ENCODE measurements at places on chromosomes 6 and 20. TPM values are rescaled to one million over a fixed set of nuclear protein-coding genes. Genes with fewer than 3 reads are reported as not detected.

GRCh38 chr6:54621285-54621684, 225.3 kb upstream of the FAM83B start:
- no peaks in the 10 kb centered on the region for H3K4me1 ChIP-seq
- no peaks in the 10 kb centered on the region for H3K36me3 ChIP-seq
- no peak for DNase-seq
- H3K4me3 ChIP-seq, result no peak overlapping the region
- no peak overlapping the region for H3K27ac ChIP-seq

GRCh38 chr6:23523771-23524170, 602.2 kb upstream of the NRSN1 start:
- no peak overlapping the region for H3K4me3 ChIP-seq
- no peaks in the 10 kb centered on the region for H3K4me1 ChIP-seq

GRCh38 chr6:1382331-1382882, 7.0 kb upstream of the FOXF2 start:
- peak overlapping the region; percentile 65 for H3K27ac ChIP-seq
- H3K4me3 ChIP-seq, result peak overlapping the region; percentile 48
- H3K36me3 ChIP-seq, result no peaks in the 10 kb centered on the region
- DNase-seq, result no peak

GRCh38 chr6:105797983-105798453, 288.1 kb upstream of the PRDM1 start:
- no peaks in the 10 kb centered on the region for H3K27me3 ChIP-seq
- H3K27ac ChIP-seq, result no peak overlapping the region
- H3K4me3 ChIP-seq, result no peak overlapping the region
- peaks cover 31% of the 10 kb centered on the region for H3K4me1 ChIP-seq
- no peaks in the 10 kb centered on the region for H3K36me3 ChIP-seq

DNA sequence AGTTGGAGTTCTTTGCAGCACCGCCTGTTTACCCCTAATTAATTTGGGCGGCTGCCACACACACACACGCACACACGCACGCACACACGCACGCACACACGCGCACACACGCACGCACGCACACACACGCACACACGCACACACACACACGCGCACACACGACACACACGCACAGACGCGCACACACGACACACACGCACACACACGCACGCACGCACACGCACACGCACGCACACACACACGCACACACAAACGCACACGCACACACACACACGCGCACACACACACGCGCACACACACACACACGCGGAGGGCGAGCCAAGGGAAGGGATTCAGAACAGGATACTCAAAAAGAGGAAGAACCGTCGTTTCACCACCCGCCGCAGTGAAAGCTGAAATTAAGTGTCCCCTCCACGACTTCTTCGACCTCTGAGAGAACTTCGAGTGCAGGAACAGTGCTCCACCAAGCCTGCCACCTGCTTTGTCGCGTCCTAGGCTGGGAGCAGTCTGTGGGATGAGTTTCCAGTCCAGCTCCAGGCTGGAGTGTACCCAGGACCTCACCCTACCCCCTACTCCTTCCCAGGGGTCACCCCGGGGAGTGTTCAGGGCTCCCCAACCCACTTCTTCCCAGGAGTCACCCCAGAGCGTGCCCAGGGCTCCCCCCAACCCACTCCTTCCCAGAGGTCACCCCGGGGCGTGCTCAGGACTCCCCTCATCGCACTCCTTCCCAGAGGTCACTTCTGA, 1.1 kb downstream of the RNASET2 start:
- H3K36me3 ChIP-seq, result no peaks in the 10 kb centered on the region
- peaks cover 62% of the 10 kb centered on the region for H3K4me1 ChIP-seq
- peak overlapping the region; percentile 58 for H3K4me3 ChIP-seq

- no peaks in the 10 kb centered on the region for H3K27me3 ChIP-seq
- no peak overlapping the region for H3K27ac ChIP-seq
- DNase-seq, result no peak
- no peak overlapping the region for H3K4me3 ChIP-seq
- H3K36me3 ChIP-seq, result no peaks in the 10 kb centered on the region
- H3K4me1 ChIP-seq, result peaks cover 12% of the 10 kb centered on the region
Observed at GRCh38 chr6:150646228-150646627, 46.5 kb downstream of the PLEKHG1 start.

DNA sequence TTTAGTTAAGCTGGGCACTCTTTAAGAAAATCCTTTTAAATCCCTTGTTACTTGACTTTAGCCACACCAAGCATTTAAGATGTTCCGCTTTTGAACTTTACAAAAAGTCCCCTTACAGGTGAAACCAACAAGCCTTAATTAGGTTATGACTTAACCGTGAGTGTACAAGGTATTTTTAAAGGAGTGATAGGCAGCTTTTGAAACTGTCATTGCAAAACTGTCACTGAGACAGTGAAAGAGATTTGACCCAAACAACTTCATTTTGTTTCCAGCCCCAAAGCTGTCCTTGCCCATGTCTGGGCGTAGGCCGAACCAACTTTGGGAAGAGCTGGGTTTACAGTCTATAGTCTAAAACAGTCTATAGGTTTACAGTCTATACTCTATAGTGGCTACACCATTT, 305.4 kb downstream of the FARS2 start:
- no peaks in the 10 kb centered on the region for H3K27me3 ChIP-seq
- H3K36me3 ChIP-seq, result no peaks in the 10 kb centered on the region
- H3K4me3 ChIP-seq, result no peak overlapping the region

- H3K4me3 ChIP-seq, result no peak overlapping the region
- H3K27ac ChIP-seq, result no peak overlapping the region
- H3K27me3 ChIP-seq, result no peaks in the 10 kb centered on the region
- H3K36me3 ChIP-seq, result no peaks in the 10 kb centered on the region
- no peak for DNase-seq
- no peaks in the 10 kb centered on the region for H3K4me1 ChIP-seq
Observed at GRCh38 chr20:20201124-20201523, 148.8 kb downstream of the CFAP61 start.

- no peaks in the 10 kb centered on the region for H3K4me1 ChIP-seq
- H3K4me3 ChIP-seq, result no peak overlapping the region
Observed at GRCh38 chr20:48631114-48632016, 196.4 kb downstream of the PREX1 start.

- DNase-seq, result no peak
- H3K4me3 ChIP-seq, result no peak overlapping the region
Observed at GRCh38 chr6:70254784-70255183, 48.1 kb downstream of the COL9A1 start.

DNA sequence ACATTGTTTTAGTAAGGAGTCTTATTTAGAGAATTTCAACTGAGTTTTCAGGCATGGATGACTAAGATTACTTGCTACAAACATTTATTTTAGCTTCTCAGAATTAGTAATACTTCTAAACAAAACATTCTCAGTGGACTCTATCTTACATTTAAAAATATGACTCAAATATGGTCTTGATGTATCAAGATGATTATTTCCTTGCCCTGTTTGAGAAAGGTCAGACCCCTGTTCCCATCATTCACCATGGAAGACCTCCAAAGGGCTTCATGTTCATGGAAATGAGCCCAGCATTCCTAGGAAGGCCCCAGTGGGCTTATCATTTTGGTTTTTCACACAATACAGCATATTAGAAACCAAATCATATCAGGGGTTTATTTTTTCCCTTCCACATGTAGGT, 24.6 kb upstream of the TRPC4AP start:
- no peaks in the 10 kb centered on the region for H3K27me3 ChIP-seq
- no peaks in the 10 kb centered on the region for H3K4me1 ChIP-seq
- H3K36me3 ChIP-seq, result peaks cover 42% of the 10 kb centered on the region
- no peak overlapping the region for H3K4me3 ChIP-seq
- no peak for DNase-seq

KIF13A gene
- total RNA-seq, result 59.7 TPM

C20orf202 gene
- not detected for total RNA-seq

DACT2 gene
- total RNA-seq, result 3.2 TPM

EPPIN gene
- total RNA-seq, result 3.7 TPM

STMND1 gene
- 2.6 TPM for total RNA-seq

Measured in upper lobe of left lung (tissue), 6 donors.